ENCODE measurements at places on chromosomes 7 and 10.

- no peak for DNase-seq
Measured at GRCh38 chr7:4178916-4179687, 503.0 kb upstream of the FOXK1 start.

DNA sequence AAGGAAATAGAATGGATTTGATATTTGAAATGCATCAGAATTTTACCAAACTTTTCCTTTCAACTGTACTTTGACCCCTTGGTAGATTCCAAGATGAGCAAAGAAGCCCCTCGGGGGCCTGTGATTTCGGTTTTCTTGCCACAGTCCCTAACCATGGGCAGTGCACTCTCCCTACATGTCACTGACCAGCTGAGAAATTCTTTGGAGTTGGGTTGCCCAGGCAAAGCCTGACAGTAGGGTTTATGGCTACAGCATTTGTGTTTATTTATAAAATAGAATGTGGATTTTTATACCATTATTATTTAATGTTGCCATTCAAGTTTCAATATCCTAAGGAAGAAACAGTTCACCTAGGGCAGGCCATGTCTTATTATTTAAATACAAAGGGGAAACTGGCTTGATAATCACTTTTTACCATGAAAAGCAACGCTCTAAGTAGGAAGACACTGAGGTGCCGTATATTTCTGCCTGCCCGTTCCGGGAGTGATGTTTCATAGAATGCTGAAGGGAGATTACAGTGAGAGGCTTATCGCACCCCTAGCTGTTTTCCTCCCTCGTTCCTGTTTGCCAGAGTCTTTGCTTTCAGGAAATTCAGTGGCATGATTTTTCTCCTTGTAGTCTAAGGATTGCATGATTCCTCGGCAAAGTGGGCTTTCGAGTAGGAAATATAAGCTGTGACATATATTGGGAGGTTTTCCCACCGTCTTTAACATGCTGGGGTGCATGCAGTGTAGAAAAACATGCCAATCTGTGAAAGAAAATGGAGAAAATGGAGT, 35.8 kb downstream of the WIPF3 start:
- DNase-seq: no peak

- DNase-seq: no peak
Measured at GRCh38 chr7:119472408-119473038, 800.5 kb upstream of the KCND2 start.

- DNase-seq: no peak
Measured at GRCh38 chr7:15820319-15820718, 133.8 kb upstream of the MEOX2 start.

- DNase-seq: no peak
Measured at GRCh38 chr7:748446-748845, 21.4 kb upstream of the PRKAR1B start.

DNA sequence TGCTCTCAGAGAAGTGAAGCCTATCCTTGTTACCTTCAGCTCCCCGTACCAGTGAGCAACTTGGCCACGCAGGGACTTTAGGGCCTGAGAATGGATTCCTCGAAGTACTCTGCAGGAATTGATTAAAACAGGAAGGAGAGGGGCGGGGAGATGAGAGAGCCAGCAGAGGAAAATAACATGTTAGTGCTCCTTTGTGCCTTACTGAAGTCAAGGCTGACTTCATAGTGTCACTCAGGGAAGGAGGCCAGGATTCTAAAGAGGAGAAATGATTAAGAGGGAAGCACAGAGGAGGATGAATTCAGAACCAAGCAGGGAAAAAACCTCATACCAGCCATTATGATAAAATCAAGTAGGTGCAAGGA, 195.6 kb upstream of the RHOBTB1 start:
- no peak for DNase-seq

DNA sequence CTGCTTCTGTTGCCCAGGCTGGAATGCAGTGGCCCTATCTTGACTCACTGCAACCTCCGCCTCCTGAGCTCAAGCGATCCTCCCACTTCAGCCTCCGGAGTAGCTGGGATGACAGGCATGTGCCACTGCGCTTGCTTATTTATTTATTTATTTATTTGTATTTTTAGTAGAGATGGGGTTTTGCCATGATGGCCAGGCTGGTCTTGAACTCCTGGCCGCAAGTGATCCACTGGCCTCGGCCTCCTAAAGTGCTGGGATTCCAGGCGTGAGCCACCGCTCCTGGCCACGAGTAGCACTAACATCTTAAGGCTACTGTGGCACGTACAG, 70.9 kb downstream of the CARD11 start:
- DNase-seq: no peak

- DNase-seq: no peak
Measured at GRCh38 chr7:88041583-88041982, 107.5 kb downstream of the ADAM22 start.

Measured in cardiac fibroblast (primary cell).